Hepatic stellate cell (primary cell): ENCODE measurements at places on chromosomes 6 and 20.
A peak's percentile ranks its signal among the peaks of the same experiment; 100 is the strongest.

- no peak for DNase-seq
These were observed 5.9 kb downstream of the RNASET2 start for GRCh38 chr6:166950443-166950821.

DNA sequence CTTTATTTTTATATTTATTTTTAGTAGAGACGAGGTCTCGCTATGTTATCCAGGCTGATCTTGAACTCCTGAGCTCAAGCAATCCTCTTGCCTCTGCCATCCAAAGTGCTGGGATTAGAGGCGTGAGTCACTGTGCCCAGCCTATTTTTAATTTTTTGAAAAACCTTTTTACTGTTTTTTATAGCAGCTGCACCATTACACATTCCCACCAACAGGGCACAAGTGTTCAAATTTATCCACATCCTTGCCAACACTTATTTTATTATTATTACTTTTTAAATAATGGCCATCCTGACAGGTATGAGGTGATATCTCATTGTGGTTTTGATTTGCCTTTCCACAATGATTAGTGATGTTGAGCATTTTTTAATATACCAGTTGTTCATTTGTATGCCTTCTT, 42.5 kb downstream of the PACSIN1 start:
- DNase-seq: no peak

- DNase-seq: no peak
These were observed 341.0 kb upstream of the OPRM1 start for GRCh38 chr6:153698001-153698400.

- DNase-seq: no peak
These were observed 16.9 kb upstream of the GOPC start for GRCh38 chr6:117619178-117619577.

- no peak for DNase-seq
These were observed 607.4 kb downstream of the MAFB start for GRCh38 chr20:40081653-40082052.

DNA sequence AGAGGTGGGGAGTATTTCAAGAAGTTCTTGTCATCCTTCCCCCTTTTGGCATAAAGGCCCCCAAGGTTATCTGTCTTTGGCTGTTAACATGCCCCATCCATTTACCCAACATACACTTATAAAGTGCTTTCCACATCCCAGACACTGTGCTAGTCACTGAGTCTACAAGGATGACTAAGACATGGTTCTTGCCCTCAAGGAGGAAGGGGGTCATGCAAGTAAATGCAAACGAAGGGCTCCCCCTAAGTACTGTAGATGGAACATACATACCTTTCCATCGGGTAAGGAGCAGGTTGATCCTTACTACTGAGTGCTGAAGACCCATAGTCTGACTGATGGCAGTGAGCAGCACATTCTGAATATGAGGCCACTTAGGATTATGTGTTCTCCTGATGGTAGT, 38.3 kb downstream of the HECA start:
- no peak for DNase-seq

GRCh38 chr6:47308198-47308517, 1.5 kb downstream of the TNFRSF21 start:
- DNase-seq: no peak

DNA sequence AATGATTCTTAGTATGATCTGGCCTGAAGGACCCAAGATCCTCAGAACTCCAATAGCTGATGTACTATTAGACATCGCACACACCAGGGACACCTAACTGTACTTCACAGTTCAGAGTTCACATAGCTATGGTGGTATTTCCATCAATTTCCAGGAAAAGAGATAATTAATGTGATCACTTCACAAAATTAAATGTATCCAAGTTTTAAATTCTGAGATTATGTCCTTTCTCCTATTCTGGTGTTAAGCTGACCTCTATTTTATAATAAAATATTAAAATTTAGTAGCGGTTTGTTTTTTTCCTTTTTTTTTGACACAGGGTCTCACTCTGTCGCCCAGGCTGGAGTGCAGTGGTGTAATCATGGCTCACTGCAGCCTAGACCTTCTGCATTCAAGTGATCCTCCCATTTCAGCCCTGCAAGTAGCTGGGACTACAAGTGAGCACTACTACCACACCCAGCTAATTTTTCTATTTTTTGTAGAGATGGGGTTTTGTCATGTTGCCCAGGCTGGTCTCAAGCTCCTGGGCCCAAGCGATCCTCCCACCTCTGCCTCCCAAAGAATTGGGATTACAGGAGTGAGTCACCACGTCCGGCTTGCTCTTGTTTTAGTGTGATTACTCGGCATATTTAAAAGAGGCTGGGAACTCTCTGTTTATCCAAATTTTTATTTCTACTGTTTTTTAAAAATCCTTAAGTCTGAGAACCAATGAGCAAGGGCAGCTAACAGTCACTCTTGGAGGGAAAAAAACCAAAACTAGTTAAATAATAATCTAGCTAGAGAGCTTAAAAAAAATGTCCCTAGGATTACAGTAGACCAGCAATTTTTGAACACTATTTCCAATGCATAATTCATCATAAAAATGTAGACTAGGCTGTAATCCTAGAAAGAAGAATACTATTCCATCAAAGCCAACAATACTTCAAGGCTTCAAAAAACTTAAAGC, 16.0 kb downstream of the KIF13A start:
- DNase-seq: no peak

GRCh38 chr6:107344981-107345380, 114.4 kb downstream of the PDSS2 start:
- no peak for DNase-seq

DNA sequence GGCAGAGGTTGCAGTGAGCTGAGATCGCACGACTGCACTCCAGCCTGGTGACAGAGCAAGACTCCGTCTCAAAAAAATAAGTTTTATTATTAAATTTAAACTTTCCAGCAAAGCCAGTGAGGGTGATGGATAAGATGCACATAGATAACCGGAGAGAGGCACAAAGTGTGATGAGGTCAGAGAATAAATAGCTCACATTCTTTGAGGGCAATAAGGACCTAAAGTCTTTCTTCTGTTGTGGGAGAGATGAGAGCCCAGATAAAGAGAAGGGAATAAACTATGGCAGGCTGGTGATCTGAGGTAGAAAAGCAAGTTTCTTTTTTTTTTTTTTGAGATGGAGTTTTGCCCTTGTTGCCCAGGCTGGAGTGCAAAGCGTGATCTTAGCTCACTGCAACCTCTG, 20.6 kb upstream of the EZR start:
- no peak for DNase-seq

DNA sequence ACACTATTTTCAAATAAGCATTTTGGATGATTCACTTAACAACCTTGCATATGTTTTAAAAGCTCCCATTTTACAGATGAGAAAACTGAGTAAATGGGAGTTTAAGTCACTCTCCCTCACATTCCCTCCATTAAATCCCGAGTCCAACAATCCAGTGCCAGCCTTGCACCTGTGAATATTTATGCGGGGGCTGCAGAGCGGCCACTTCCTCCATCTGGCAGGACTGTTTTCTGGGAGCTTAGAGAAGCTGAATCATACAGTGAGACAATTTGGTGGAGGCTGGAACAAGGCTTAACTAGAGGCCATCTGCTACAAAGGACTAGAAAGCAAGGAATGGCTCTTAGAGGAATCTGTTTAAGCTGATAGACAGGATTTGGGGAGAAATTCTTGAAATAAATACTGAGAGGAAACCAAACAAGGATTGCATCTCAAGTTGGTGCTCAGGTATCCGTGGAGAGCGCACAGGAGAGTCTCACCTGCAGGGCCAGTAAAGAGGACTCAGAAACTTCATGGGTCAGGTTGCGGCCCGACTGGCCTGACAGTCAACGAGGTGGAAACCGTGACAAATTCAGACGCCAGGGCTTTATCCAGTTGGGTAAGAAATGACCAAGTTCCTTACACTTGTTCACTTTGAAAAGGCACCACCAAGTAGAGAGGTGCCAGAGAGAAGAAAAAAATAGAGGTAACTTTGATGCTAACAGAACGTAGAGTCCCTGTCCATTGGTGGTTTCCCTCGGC, 478.5 kb downstream of the QKI start:
- DNase-seq: no peak

DNA sequence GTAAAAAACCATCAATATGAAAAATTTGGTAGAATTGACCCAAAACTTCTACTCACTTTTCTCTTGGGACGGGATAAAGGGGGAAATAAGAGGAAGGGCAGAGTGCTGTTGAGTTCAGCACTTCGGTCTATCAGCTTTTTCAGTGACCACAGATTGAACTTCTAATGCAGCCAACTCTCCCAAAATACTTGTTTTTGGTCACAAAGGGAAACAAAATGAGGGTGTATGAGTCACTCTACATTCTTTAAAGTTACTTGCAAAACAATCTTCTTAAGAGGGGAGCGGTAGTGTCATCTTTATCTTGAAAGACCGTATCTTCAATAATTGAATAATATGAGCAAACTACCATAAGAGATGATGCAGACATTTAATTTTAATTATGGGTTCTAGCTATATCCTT, 661.3 kb downstream of the CD109 start:
- DNase-seq: peak; percentile 17

DNA sequence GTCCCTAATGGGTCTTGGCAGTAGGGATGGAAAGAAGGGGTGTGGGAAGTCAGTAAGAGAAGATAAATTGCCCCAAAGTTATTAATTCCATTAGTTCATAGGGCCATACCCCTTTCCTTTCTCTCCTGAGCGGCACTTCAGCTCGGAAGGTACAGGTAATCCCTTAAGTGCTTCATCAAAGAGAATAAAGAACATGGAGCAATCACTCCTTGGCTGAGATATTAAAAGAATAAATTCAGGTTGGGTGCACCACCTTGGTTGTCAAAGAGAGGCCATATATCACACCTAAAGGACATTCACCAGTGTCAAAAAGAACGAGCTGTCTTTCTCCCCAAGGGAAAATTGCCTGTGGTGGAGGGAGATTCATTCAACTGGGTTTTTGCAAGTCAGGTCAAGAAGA, 87.5 kb downstream of the EDN3 start:
- no peak for DNase-seq

- DNase-seq: no peak
These were observed 401.1 kb downstream of the CD83 start for GRCh38 chr6:14518515-14519217.

DNA sequence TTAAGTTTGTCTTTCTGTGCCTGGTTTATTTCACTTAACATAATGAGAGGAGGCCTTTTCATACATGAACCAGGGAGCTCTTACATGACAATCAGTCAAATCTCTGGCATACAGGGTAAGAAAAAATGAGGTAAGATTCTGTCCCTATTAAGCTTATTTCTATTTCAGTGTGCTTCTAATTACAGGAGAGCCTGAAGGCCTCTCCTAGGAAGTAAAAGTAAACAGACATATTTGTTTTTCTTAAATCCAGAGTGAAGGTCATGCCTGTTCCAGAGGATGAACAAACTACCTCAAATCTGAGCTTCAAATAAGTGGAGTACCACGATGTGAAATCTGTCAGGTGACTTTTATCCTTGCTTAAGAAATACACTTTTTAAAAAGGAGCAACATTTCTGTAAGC, 72.6 kb downstream of the POPDC3 start:
- DNase-seq: no peak

DNA sequence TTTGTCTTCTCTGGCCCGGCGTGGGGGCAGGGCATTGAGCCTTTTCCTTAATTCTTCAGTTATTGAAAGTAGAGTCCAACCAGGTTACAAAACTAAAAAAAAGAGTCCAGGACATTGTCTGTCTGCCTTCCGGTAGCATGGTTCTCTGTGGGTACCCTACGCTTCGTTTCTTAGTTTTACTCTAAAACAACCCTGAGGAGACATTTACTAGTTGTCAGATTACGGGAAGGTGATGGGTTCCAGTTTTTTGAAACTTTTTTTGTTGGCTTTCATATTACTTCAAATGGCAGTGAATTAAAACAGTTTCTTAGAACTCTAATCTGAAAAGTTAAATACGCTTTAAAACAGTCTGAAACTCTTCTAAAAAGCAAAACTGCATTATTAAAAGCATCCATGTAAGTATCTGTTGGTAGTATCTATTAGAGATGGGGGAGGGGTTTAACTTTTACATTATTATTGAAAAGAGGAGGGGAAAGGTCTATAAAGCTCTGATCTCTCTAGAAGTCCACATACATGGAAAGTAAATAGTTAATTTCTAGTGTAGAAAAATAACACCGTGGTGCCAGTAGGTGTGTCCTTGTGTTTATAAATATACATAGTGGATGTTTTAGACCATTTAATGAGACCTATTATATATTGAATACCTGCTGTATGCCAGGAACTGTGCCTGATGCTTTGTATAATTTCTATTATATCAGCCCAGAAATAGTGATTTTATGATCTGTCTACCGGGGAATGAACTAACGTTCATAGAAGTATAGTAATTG, 2.2 kb downstream of the BICRAL start:
- no peak for DNase-seq

- no peak for DNase-seq
These were observed 18.8 kb downstream of the ELOVL4 start for GRCh38 chr6:79928478-79928998.

GRCh38 chr6:141164042-141164743, 968.5 kb upstream of the GJE1 start:
- DNase-seq: no peak

- DNase-seq: no peak
These were observed 235.5 kb downstream of the BMP7 start for GRCh38 chr20:57030611-57031600.

GRCh38 chr6:35362200-35362599, 19.8 kb downstream of the PPARD start:
- DNase-seq: no peak

DNA sequence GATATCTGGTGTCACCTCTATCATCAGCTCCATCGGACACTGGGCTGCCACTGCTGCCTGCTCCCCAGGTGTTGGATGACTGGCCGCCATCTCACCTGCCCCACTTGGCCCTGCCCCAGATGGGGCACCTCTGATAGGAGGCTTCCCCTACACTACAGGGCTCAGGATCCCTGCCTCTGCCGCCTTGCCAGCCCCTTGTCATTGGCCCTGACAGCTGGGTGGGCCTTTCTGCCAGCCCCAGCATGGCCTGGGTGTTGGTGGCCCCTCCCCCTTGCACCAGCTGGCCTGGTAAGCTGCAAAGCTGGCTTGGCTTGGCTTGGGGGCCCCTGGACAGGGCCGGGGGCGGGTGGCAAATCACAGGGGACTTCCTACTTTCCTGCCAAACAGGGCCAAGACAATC, 10.6 kb downstream of the PACSIN1 start:
- DNase-seq: no peak

GRCh38 chr6:85798931-85799652, 156.4 kb upstream of the SYNCRIP start:
- no peak for DNase-seq

- DNase-seq: no peak
These were observed 5.1 kb downstream of the PERP start for GRCh38 chr6:138101946-138102731.

DNA sequence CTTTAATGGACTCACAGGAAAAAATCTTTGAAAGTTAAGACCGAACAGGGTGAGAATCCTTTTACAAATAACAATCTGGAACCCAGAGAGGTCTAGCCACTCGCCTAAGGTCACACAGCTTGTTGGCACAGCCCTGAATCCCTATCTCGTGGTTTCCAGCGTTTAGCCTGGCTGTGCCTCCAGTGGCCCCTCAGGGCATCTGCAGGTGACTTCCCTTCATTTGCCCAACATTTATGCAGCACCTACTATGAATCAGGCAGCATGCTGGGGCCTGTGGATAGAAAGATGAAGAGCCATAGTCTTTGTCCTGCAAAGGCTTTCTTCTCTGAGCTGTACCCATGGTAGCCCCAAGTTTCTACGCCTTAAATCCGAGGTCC, 2.6 kb upstream of the NR2E1 start:
- no peak for DNase-seq

- no peak for DNase-seq
These were observed 114.6 kb upstream of the JARID2 start for GRCh38 chr6:15131234-15131633.
